Hypothalamus (tissue), 51 donors: ENCODE measurements at places on chromosomes 3 and 15.

- DNase-seq = no peak
Measured at GRCh38 chr3:192207239-192207638, 520.1 kb downstream of the FGF12 start.

GRCh38 chr3:149783576-149783975 is 8.8 kb downstream of the ANKUB1 start:
- DNase-seq = no peak

DNA sequence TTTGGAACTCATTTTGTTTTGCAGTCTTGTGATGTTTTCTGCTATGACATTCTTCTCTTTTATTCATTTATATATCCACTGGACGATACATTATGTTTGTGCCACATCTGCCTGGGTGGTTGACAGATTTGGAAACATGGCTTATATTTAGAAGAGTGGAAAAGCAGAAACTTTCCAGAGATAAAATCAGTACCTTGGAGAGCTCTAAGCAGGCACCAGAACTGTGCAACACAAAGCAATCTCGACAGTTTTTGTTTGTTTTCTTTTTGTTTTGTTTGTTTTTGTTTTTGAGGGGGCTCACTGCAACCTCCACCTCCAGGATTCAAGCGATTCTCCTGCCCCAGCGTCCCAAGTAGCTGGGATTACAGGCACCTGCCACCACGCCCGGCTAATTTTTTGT is 45.5 kb downstream of the SYN2 start:
- DNase-seq = no peak

- DNase-seq = no peak
Measured at GRCh38 chr15:50075319-50075718, 43.7 kb downstream of the ATP8B4 start.

- DNase-seq = no peak
Measured at GRCh38 chr3:109923431-109923830, 586.1 kb upstream of the DPPA4 start.

- DNase-seq = no peak
Measured at GRCh38 chr3:192031941-192032340, 571.0 kb downstream of the PYDC2 start.

- no peak for DNase-seq
Measured at GRCh38 chr15:26892182-26892518, 25.3 kb downstream of the GABRA5 start.

DNA sequence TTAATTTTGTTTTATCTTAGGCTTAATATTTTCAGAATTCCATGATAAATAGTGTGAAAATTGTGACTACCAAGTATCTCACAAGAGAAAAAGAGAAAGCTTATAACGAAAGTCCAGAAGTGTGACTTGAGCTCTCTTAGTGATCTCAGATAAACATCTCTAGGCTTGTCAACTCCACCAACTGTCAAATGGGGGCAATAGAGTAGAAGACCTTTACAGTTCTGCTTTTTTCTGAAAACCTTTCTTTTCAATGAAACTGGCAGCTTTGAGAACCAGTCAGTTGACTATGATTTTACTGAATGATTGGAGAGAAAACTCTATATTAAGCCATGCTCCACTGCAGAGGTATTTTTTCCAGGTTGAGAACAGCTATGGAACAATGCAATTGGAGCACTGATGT is 119.2 kb upstream of the TP63 start:
- no peak for DNase-seq

DNA sequence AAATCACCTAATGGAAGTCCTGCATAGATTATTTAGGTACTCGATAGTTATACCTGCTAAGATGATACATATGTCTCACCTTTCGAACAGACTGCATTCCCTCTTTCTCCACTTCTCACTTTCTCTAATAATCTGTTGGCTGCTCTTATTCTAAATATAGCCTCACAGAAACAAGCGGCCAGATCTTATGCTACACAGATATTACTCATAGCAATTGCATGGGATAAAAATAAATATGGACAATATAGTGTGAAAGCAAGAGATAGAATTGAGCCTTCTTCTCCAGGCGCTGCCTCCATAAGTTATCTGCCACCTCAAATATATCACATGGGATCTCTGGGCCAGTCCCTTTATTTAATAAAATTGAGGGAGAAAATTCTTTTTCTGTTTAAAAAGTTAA is 29.5 kb upstream of the TGFBR2 start:
- no peak for DNase-seq

DNA sequence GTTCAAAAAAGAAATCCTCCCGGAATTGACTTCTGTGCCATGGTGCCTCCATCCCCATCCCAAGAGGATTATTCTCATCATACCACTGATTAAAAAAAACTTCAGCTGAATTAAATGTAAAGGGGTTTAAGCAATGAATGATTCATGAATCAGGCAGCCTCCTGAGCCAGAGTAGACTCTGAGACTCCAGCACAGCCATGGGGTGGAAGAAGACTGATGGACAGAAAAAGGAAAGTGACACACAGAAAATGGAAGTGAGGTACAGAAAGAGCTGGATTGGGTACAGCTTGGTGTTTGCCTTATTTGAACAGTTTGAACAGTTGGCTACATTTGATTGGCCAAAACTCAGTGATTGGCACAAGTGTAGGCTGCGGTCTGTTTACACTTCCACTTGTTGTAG is 224.8 kb upstream of the ATP10A start:
- DNase-seq = no peak

GRCh38 chr15:68784206-68784605 is 36.5 kb downstream of the ANP32A start:
- no peak for DNase-seq

GRCh38 chr3:63849175-63849574 is 14.4 kb downstream of the THOC7 start:
- no peak for DNase-seq

DNA sequence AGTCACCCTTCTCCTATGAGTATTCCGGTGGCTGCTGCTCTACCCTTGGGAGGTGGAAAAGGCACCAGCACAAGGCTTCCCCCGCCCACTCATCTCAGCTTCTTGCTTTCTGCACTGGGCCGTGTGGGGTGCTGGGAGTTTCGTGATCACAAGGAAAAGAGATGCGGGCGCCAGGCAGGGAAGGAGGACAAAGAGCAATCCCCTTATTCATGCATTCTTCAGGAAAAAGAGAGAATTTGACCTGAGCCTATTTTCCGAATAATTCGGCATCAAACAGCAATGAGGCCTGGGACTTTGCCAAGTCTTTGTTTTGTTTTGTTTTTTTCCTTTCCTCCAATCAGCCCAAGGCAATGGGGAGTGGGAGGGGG is 102.2 kb upstream of the LPP start:
- DNase-seq = peak; percentile 83
